ENCODE measurements at places on chromosomes 3 and 15.

- no peak for DNase-seq
These were observed 58.4 kb upstream of the HRH1 start for GRCh38 chr3:11095932-11096265.

- no peak for DNase-seq
These were observed 120.4 kb upstream of the P2RY1 start for GRCh38 chr3:152714507-152714906.

DNA sequence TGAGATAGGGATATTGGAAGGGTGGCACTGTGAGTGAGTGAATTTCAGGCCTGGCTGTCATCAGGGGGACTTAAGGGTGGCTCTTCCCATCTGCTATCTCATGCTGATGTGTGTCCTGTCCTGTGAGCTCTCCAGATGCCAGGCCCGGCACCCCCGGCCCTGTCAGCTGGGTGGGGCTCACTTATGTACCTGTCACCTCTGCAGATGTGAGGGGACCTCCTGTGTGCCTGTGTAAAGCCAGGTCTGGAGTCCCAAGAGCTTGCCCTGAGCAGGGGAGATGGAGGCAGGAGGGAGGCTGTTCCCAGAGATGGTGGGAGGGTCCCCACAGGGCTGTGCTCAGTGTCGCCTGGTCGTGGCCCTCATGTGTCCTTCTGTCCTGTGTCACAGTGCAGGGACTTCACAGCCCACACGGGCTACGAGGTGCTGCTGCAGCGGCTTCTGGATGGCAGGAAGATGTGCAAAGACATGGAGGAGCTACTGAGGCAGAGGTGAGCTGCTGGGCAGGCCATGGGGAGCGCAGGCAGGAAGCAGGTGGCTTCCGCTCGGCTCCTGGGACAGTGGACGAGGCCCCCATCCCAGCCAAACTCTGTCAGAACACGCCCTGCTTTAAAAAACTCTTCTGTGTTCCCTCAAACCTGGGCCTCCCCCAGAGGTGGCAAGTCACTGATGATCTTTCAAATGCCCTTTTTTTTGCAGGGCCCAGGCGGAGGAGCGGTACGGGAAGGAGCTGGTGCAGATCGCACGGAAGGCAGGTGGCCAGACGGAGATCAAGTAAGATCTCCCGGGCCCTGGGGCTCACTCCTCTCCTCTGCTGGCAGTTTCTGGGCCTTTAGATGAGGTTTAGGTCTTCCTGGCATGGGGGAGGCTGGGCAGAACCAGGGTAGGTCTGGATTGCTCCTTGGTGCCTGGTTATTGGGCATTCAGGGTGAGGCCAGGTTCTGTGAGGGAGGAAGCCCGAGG lies 23.1 kb downstream of the PSTPIP1 start:
- DNase-seq: no peak

- peak; percentile 49 for DNase-seq
These were observed 574 bp downstream of the CHST2 start for GRCh38 chr3:143119974-143120715.

GRCh38 chr3:14988988-14989394 lies 41.6 kb downstream of the NR2C2 start:
- no peak for DNase-seq

DNA sequence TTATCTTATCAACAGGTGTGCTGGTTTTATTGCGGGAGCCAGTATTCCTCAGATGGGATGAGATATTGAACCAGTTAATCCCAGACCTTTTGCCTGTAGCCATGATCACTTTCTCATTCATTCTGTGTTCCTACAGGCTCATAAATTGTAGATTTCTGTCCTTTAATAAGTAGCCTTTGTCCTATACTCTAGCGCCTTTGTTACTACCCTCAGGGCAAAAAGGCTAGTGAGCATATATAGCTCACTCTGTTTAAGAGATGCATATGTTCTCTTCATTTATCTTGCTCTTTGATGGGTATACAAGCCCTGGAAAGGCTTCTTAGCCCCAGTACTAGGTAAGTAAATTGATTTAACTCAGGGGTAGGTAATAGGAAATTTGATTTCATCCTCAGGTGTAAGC lies 95.1 kb downstream of the OXSM start:
- DNase-seq: no peak

- DNase-seq: no peak
These were observed 78.3 kb downstream of the ADAM10 start for GRCh38 chr15:58671186-58671585.

- peak; percentile 61 for DNase-seq
These were observed 9.3 kb downstream of the NR2F2 start for GRCh38 chr15:96339619-96340347.

- no peak for DNase-seq
These were observed 16.0 kb downstream of the UBE2E2 start for GRCh38 chr3:23219117-23219516.

DNA sequence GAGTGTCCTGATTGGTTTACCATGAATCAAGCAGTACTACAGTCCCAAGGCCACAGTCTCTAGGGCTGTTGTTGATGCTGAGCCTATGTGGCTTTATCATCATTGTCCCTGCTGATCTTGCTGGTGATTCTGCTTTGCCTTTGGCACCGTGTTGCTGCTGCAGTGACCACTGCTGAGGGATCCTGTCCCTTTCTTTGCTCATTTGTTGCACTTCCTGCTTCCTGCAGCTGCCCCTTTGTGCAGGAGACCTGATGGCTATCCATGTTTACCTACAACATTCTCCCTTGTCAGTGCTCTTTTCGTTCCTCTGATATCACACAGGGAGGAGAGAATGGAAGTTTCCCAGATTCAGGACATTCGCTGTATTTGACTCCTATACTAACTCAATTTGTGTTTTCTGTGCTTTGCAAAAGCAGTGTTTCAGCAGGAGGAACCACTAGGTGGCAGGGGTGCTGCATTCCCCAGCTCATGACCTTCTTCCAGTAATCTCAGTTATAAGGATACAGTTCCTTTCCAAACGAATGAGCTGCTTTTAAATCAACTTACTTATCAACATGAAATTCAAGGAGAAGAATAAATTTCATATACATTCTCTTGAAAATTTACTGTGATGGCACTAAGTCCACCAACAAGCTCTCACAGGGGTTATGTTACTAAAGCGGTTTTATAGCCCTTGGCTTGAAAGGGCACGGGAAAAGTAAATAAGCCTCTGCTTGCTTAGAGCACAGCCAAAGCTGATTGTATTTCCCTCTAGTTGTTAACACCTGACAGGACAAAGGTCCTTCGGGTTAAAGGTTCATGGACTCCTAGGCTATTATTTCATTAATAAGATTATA lies 9.7 kb upstream of the THUMPD3 start:
- DNase-seq: peak; percentile 75

GRCh38 chr3:190076601-190077394 lies 43.9 kb downstream of the P3H2 start:
- DNase-seq: peak; percentile 98

- DNase-seq: no peak
These were observed 60.8 kb downstream of the RAB11A start for GRCh38 chr15:65930134-65930533.

GRCh38 chr3:191555037-191555436 lies 94.1 kb downstream of the PYDC2 start:
- no peak for DNase-seq

- no peak for DNase-seq
These were observed 112.5 kb upstream of the THBS1 start for GRCh38 chr15:39468331-39468730.

DNA sequence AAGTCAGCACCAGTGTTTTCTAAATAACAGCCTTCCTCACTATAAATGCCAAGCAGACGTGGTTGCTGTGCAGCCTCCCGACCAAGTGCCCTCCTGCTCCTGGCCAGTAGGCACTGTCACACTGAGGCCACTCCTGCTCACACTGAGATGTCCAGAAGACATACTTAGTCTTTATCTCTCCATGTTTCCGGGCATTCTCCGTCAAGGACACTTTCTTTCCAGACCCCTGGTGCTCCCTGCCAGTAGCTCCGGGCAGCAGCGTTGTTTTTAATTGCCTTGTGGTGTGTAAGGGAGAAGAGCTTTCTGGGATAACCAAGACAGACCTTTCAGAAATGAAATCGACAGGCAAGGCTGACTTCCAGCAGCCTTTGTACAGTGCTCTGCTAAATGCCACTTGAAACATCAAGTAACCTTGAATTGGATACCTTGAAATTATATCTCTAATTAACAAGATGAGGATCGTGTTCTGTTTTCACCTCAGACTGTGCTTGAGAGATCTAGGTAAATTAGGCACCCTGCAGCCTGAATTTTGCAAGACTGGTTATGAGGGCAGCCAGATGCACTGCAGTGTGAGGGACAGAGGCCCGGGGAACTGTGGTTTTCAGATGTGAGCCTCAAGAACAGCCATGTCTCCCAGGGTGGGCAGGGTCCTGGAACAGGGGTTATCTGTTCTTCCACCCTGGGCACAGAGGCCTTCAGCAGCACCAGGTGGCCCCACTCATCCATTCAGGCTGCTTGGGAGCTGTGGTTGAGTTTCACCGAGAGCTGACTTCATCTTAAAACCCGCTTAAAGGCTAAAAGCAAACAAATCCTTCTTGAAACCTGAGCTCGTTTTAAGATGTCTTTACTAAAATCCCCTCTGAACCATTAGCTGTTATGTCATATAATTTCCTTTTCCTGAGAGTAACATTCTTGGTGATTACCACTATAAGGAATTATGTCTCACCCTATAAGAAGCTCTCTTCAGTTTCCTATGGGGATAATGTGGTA lies 105.5 kb upstream of the IL12A start:
- peak; percentile 91 for DNase-seq

- no peak for DNase-seq
These were observed 45.2 kb downstream of the ZNF710 start for GRCh38 chr15:90046289-90046688.

DNA sequence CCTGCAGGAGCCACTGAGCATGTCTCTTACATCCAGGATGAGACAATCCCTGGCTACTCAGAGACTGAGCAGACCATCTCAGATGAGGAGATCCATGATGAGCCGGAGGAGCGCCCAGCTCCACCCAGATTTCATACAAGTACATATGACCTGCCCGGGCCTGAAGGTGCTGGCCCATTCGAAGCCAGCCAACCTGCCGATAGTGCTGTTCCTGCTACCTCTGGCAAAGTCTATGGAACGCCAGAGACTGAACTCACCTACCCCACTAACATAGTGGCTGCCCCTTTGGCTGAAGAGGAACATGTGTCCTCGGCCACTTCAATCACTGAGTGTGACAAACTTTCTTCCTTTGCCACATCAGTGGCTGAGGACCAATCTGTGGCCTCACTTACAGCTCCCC lies 6.2 kb downstream of the MAP1A start:
- no peak for DNase-seq

All from astrocyte of the spinal cord (primary cell).